CD4-positive, alpha-beta T cell treated with Interferon alpha-2 for 1 hour (primary cell): ENCODE measurements at places on chromosomes 3 and 15.

GRCh38 chr3:99434190-99434589 lies 204.2 kb upstream of the COL8A1 start:
- no peak for DNase-seq

- DNase-seq: no peak
Observed at GRCh38 chr3:197482001-197482400, 73.8 kb downstream of the BDH1 start.

DNA sequence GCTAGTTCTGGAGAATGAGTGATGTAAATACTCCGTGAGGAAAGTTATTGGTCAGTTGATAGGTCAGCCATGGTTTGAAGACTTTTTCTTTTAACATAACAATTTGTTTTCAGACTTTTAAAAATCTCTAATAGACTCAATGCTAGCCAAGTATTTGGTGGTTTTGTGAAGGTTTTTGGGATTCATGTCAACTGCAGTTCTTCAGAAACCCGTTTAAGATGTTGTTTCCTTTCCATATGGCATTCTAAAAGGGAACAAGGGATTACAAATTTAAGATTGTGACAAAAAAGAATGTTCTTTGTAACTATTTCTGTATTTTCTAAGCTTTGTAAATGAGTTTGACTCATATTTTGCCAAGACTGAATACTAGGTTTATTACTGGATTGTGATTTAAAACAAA lies 281.7 kb upstream of the COL8A1 start:
- DNase-seq: no peak

- DNase-seq: no peak
Observed at GRCh38 chr3:117104792-117105191, 395.2 kb downstream of the TUSC7 start.

GRCh38 chr3:47019201-47019600 lies 39.7 kb downstream of the NBEAL2 start:
- no peak for DNase-seq

DNA sequence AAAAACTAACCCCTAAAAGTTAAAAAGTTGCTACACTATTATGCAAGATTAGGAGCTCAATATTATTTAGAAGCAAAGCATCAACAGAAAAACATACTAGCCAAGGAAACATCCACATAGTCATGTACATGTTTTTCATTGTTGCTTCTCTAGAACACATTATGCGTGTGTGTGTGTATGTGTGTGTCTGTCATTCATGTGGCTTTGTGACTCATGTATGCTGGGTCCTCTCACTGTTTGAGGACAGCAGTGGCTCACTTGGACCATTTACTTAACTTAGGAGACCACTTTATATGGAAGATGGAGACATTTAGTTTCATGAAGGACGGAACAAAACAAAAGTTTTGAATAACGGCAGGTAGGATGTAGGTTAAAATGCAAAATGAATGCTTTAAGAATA lies 219.4 kb upstream of the THBS1 start:
- no peak for DNase-seq

- no peak for DNase-seq
Observed at GRCh38 chr3:17349093-17349492, 393.3 kb downstream of the TBC1D5 start.

DNA sequence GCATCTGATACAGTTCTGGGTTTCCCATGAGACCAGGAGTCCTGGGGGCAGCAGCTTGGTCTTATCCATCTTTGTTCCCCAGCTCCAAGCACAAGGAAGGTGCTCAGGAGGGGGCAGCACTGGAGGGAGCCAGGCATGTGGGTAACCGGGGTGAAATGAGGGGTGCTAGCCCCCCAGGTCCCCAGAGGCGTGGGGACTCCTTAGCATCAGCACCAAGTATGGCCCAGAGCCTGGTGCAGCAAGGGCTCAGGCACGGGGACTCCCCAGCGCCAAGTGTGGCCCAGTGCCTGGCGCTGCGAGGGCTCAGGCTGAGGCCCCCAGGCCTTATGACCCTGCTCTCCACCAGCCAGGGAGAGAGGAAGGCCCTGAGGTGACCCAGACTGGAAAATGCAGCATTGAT lies 94.1 kb downstream of the CHSY1 start:
- DNase-seq: no peak

DNA sequence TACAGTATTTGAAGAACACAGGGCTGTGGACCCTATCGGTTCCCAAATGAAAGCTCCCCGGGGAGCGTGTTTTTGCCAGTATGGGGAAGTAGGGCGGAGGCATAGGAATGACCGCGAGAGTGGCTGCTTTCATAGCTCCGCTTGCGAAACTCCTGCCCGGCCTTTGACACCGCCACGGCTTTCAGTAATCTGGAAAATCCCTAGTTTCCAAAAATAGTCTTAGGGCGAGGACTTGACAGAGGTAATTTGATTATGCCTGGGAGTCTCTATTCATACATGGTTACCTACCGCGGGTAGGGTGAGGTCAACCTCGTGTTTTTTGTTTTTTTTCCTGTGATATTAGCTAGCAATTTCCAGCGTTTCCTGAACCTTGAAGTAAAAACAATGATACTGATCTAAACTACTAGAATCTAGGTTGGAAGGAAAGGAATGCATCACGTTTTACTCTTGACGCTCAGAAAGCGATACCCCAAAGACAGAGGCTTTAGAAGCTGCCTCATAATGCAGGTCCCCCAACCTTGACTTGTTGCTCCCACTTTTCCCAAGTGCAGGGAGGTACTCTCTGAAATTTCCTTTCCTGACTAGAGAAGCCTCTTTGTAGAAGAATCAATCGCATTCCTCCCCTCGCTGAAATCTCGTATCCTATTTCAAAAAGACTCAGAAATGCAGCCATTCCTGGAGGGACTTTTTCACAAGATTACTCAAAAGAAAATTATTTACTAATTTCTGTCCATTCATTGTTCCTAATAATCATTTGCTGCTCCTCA lies 894 bp upstream of the CCNL1 start:
- peak; percentile 85 for DNase-seq
